ENCODE measurements at places on chromosomes 3 and 15.

DNA sequence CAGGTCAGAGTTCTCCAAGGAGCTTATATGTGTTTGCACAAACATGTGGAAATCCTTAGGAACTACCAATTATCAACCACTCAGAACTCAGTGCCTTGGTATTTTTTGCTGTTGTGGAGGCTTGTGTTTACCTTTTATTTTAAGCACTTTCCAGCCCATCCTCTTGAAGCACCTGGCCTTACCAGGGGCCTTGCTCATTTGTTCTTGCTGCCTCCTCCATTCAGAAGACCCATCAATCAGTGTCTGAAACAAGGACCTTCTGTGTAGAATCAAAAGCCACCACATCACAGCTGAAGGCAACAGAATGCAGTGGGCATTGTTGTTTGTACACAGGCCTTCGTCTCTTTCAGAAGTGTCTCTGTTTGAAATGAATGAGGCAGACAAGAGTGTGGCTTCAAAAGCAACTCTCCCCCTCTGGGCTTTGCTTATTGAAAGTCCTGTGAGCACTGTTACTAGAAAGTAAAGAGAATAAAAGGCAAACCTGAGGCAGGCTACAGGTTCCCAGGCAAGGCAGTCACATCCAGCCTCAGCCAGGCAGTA, 24.5 kb upstream of the LIPC start:
- no peak for DNase-seq

DNA sequence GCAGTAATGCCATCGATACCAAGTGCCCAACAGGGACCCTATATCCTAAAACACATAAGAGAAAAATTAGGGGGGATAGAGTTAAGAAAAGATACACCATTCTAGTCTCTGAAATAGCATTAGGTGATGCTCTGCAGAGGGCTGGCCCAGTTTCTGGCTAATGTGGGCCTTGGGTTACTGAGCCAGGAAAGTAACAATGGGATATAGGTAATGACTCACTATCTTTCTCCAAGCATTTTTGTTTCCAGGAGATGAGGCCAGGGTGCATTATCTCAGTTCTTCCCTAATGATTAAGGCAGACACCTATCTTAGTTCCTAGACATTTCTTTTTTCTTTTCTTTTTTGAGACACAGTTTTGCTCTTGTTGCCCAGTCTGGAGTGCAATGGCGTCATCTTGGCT, 50.0 kb downstream of the PRKAR2A start:
- no peak for DNase-seq

DNA sequence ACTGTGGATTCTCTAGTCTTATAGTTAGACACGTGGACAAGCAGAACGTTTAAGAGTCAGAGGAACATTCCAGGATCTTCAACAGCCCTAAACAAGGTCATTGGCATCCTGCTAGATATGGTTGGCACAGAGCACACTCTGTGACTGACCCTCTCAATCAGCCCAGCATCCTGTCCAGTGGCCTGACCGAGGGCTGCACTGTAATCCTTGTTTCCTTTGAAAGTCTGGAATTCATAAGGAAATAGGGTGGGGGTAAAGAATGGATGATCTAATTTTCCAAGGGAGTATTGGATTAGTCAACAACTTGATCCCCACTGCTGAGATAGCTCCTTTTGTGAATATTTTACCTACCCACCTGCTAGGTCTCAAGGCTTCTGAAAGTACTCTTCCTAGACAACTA, 94.5 kb upstream of the DLG1 start:
- no peak for DNase-seq

DNA sequence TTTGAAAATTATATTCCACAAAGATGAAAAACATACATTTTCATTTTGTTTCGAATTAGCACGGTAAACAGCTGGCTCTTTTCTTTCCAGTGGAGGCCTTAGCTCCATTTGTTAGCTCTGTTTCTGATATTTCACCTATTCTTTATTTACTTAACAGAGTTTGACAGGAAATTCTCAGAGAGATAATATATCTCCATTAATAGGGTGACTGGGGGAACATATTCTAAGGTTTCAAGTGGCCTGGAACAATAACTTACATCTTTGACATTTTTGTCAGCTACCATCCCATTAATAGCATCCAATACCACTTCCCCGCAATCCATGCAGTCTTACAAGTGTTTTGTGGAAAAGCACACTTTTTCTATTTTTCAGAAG, 577.6 kb upstream of the MDFIC2 start:
- no peak for DNase-seq

DNA sequence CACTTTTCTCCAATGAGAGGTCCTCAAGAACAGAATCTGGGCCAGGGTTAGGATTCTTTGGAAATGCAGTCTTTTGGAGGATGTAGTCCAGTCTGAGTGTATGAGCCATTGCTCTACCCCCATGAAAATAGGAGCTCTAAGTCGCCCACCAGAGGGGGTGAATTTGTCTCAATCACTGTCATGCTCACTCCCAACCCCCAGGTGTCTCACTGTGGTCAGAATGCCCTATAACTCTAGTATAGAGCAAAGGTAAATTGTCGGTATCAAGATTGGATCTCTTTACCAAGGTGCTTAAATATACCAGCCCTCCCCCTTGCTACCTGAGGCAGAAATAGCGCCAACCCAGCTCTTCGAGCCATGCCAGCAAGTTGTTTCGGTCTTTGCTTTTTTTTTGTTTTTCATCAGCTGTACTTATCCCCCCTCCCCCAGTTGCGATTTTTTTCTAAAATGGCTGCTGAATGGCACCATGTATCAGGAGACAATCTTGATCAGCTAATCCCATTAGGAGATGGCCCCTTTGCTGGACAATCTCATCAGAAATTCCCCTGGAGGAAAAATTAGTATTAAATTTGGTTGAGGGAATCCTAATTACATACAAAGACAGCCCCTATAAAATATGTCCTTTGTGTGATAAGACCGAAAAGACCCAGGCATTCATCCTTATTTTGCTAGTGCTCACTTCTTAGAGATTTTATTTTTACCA, 130.7 kb downstream of the EBLN2 start:
- DNase-seq = no peak

- DNase-seq = no peak
Observed at GRCh38 chr3:186413615-186414415, 51.8 kb upstream of the DGKG start.

- DNase-seq = no peak
Observed at GRCh38 chr3:129005526-129006303, 4.6 kb downstream of the EFCC1 start.

GRCh38 chr3:17090280-17090983, 205.7 kb downstream of the PLCL2 start:
- no peak for DNase-seq

DNA sequence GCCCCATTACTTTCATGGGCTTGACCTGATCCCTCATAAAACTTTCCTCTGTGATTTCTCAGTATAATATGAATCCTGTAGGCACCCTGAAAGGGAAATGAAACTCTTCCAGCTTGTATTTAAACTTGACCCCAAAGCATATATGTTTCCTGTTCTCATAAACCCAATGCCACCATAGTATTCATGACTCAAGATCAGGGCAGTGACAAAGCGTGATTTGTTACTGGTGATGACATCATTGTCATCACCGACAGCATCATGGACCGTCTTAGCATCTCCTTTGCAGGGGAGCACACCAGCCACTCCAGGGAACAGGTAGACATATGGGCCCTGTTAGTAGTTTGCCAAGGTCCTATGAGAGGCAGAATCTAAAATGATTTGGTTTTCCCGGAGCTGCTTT, 741.2 kb downstream of the NR2F2 start:
- DNase-seq = no peak

DNA sequence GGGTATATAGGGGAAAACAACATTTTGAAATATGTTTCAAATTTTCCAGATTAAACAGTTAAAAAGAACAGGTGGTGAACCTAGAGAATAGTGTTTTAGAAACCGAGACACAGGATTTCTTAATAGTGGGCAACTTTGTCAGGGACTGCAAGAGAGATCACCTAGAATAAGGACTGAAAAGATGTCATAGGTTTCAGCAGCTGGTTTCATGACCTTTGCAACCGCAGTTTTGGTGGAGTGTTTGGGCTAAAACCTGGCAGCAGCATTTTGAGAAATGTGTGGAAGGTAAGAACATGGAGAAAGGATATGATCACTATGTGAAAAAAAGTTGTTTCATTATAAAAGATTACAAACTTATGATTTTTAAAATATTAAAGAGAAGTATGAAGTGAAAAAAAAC, 34.9 kb downstream of the PRKCI start:
- DNase-seq = no peak

- DNase-seq = no peak
Observed at GRCh38 chr3:99013777-99014315, 112.4 kb upstream of the DCBLD2 start.

GRCh38 chr3:111662907-111663306, 67.8 kb upstream of the ZBED2 start:
- no peak for DNase-seq

- DNase-seq = no peak
Observed at GRCh38 chr15:85620690-85621049, 174.1 kb downstream of the KLHL25 start.

DNA sequence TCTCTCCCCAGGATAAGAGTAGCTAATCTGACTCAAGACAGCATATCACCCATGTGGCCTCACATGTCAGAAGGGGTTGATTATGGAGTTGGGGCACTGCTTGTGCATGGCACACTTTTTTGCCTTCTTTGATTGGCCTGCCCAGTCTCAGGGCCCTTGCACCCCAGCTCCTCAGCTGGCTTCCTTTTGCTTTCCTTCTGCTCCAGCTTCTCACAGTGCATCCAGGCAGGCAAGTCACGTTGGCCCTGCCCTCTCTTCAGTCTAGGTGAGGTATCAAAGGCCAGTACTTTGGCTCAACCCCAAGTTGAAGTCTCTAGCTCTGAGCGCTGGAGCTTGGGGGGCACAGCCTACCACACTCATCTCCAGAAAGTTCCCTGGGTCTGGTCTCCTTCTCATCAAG, 42.2 kb downstream of the NGRN start:
- no peak for DNase-seq

DNA sequence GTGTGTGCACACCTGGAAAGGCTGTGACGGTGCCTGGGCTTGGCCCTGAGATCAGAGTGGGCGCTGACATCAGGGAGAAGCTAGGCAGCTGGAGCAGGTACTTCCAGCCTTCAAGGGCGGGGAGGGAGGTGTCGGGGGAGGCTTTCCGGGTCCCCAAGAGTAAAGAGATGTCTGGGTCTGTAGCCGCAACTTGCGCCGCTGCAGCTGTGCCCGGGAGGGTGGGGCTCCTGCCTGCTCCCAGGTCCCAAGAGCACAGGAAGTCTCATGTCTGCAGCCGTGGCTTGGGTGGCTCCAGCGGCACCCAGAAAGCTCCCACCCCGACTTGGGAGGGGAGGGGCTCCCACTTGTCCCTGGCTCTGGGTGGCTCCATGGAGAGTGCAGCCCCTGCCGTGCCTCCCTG, 103.2 kb upstream of the BNIP2 start:
- no peak for DNase-seq

DNA sequence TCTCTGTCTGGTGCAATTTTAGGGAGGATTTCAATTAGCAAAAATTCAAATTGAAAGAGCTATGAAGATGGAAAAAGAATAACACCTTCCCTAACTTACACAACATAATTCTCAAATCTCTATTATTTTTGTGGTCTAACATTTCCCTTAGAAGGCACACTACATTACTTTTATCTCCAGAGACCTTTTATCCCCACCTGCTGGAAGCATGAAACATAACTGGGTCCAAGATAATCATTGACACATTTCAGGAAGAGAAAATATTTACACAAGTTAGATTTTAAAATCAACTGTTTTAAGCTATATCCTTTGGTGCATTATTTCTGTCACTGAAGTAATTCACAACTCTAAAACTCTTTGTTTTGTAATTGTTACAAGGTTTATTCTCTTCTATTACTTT, 779.5 kb downstream of the ROBO1 start:
- DNase-seq = no peak

- no peak for DNase-seq
Observed at GRCh38 chr3:5489536-5489935, 302.0 kb downstream of the EDEM1 start.

- DNase-seq = no peak
Observed at GRCh38 chr15:74723754-74724334, 1.5 kb downstream of the CYP1A1 start.

GRCh38 chr3:36075491-36075890, 304.8 kb upstream of the STAC start:
- DNase-seq = no peak

GRCh38 chr15:73370151-73370550, 1.4 kb upstream of the HCN4 start:
- DNase-seq = no peak

DNA sequence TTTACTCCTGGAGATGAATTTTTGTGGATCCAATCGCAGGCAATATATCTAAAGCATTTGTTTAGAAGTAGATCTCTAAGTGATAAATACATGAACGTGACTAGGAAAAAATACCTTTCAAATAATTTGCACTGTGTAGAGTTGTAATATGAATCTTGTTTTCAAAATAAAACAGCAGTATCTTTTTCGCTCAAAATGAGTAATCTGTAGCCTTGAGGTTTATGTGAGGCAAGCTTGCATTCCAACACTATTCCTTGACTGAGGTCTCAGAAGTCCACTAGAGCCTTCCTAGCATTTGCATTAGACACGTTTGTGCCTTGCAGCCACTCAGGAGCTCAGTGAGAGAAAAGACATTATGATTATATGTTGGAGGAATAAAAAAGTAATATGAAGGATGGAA, 138.3 kb upstream of the ROBO1 start:
- DNase-seq = no peak

- DNase-seq = no peak
Observed at GRCh38 chr3:64220161-64220914, 4.9 kb downstream of the PRICKLE2 start.

GRCh38 chr3:127844326-127844942, 22.1 kb upstream of the MGLL start:
- DNase-seq = no peak

- DNase-seq = no peak
Observed at GRCh38 chr3:64379221-64379620, 154.0 kb upstream of the PRICKLE2 start.

DNA sequence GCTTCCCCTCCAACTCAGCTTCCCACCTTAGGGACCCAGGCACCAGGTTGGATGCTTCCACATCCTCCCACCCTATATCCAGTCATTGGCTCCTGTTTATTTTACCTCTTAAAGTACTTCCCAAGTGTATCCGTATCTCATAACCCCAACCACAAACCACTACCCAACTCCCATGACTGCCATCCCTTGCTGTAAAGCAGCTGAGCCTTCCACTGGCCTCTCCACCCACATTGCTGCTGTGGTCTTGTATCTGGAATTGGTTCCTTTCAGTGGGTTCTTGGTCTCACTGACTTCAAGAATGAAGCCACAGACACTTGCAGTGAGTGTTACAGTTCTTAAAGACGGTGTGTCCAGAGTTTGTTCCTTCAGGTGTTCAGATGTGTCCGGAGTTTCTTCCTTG, 79.8 kb upstream of the HRH1 start:
- no peak for DNase-seq

GRCh38 chr15:68822818-68823217, 2.1 kb upstream of the ANP32A start:
- DNase-seq = no peak

- no peak for DNase-seq
Observed at GRCh38 chr3:195133462-195133861, 137.5 kb downstream of the XXYLT1 start.

GRCh38 chr15:42494998-42495360, 455 bp upstream of the SNAP23 start:
- no peak for DNase-seq

- DNase-seq = no peak
Observed at GRCh38 chr3:197950677-197951061, 679 bp downstream of the RPL35A start.

All from bone marrow (tissue), 2 donors.